ENCODE measurements at places on chromosomes 7 and 10. TPM values are rescaled to one million over a fixed set of nuclear protein-coding genes. Genes with fewer than 3 reads are reported as not detected.

ANKRD30A gene
- not detected for total RNA-seq

GRID2IP gene
- not detected for total RNA-seq

NPSR1 gene
- not detected for total RNA-seq

IFIT1B gene
- not detected for total RNA-seq

CYP2C18 gene
- total RNA-seq: not detected

MORN4 gene
- total RNA-seq: 8.0 TPM

NANOS1 gene
- total RNA-seq: 16.0 TPM

POMZP3 gene
- 7.5 TPM for total RNA-seq

ZNF485 gene
- total RNA-seq: 1.8 TPM

PRKG1 gene
- 28.1 TPM for total RNA-seq

UBE2H gene
- 103 TPM for total RNA-seq

HOXA6 gene
- total RNA-seq: not detected

SSC4D gene
- 1.3 TPM for total RNA-seq

EGFR gene
- total RNA-seq: 11.4 TPM

BZW2 gene
- 369 TPM for total RNA-seq

CD36 gene
- total RNA-seq: 1,230 TPM

EXOC4 gene
- 36.8 TPM for total RNA-seq

GBX1 gene
- total RNA-seq: 2.4 TPM

HOXA13 gene
- total RNA-seq: not detected

CNTNAP2 gene
- total RNA-seq: 0.65 TPM

TMEM273 gene
- total RNA-seq: 27.9 TPM

CCDC146 gene
- 11.0 TPM for total RNA-seq

EPO gene
- total RNA-seq: not detected

LIPF gene
- total RNA-seq: not detected

PNLIP gene
- total RNA-seq: not detected

ANKRD1 gene
- 2,249 TPM for total RNA-seq

ADIRF gene
- total RNA-seq: 54.6 TPM

HOXA2 gene
- total RNA-seq: 0.14 TPM

ABCF2 gene
- 24.5 TPM for total RNA-seq

PHKG1 gene
- total RNA-seq: 31.2 TPM

SPDYE16 gene
- not detected for total RNA-seq

CYP26C1 gene
- 0.05 TPM for total RNA-seq

ZNF438 gene
- 12.8 TPM for total RNA-seq

PIP gene
- not detected for total RNA-seq

EBLN1 gene
- not detected for total RNA-seq

ODAD2 gene
- not detected for total RNA-seq

HTR7 gene
- not detected for total RNA-seq

CFAP43 gene
- total RNA-seq: 0.19 TPM

SVOPL gene
- not detected for total RNA-seq

SEMA4G gene
- 1.5 TPM for total RNA-seq

INSYN2A gene
- not detected for total RNA-seq

IFIT2 gene
- total RNA-seq: 4.2 TPM

GFRA1 gene
- 7.3 TPM for total RNA-seq

SPDYE2B gene
- not detected for total RNA-seq

TMEM176B gene
- 43.1 TPM for total RNA-seq

MRLN gene
- total RNA-seq: not detected

All from Right ventricle myocardium inferior (tissue), 1 donor.